SJCRH30 (cell line): ENCODE measurements at places on chromosomes 16 and 17. TPM values are rescaled to one million over a fixed set of nuclear protein-coding genes. Genes with fewer than 3 reads are reported as not detected.

TBX6 gene
- total RNA-seq = 0.18 and 0.73 TPM in 2 replicates

RAB40C gene
- total RNA-seq = 13.2 and 14.4 TPM in 2 replicates

UTS2R gene
- total RNA-seq = 8.0 and 8.3 TPM in 2 replicates

CDK5R1 gene
- 3.6 and 4.7 TPM in 2 replicates for total RNA-seq

PDE6G gene
- total RNA-seq = 0.13 and 0.34 TPM in 2 replicates

KRTAP4-4 gene
- total RNA-seq = not detected in 2 replicates

VASN gene
- 0.18 and 0.28 TPM in 2 replicates for total RNA-seq

ZNF423 gene
- 6.7 and 7.9 TPM in 2 replicates for total RNA-seq

PPL gene
- 0.18 and 0.22 TPM in 2 replicates for total RNA-seq

NKD1 gene
- total RNA-seq = 0.02 TPM in 1 of 2 replicates, not detected in the other

CDH3 gene
- total RNA-seq = 12.0 and 13.3 TPM in 2 replicates

INCA1 gene
- not detected in 2 replicates for total RNA-seq

SLC9A5 gene
- 1.4 and 1.7 TPM in 2 replicates for total RNA-seq

KRT14 gene
- total RNA-seq = not detected in 2 replicates

PLD6 gene
- total RNA-seq = 26.0 and 26.2 TPM in 2 replicates

CDH16 gene
- not detected in 2 replicates for total RNA-seq

MEIOC gene
- 0.04 TPM in 1 of 2 replicates, not detected in the other for total RNA-seq
